Left ventricle myocardium superior (tissue), 1 donor: ENCODE measurements at places on chromosomes 12 and 14.

DNA sequence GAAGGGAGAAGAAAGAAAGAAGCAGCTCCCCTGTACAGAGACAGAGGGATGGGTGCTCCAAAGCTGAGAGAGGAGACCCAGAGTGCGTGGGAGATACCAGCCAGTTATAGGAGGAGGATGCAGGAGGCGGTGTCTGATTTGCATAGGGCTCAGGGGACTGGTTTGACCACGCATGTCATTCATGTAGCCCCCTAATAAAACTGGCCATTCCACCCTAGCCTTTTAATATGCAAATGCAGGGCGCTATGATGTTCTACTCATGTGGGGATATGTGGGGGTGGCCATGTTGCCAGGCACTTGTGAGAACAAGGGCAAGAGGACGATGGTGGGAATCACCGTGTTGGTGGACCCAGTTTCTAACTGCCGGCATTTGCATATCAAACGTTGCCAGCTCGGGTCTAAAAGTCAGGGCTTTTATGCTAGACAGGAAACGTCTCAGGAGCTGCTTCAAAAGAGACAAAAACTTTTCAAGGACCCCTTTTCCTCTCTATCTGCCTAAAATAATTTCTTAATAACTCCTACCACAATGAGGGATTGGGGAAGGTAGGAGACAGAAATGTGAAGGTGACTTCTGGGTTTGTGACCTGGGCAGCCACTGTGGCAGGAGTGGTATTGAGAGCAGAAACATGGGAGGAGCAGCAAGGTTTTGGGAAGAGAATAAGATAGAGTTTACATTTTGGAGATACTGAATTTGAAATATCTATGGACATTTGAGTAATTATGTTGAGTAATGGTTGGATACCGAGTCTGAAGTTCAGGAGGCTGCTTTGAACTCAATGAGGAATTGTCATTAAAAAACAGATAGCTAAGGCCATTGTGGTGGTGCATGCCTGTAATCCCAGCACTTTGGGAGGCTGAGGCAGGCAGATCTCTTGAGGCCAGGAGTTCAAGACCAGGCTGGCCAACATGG lies 2.2 kb upstream of the ATXN3 start:
- no peak for DNase-seq

DNA sequence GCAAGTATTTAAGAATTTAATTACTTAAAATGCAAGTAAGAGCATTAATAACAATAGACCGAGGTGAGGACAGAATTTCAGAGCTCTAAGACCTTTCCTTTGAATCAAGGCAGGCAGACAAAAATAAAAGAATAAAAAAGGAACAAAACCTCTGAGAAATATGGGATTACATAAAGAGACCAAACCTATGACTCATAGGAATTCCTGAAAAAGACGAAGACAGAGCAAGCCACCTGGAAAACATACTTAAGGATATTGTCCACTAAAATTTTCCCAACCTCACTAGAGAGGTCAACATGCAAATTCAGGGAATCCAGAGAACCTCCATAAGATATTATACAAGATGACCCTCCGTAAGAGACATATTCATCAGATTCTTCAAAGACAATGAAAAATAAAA lies 325.1 kb downstream of the AEBP2 start:
- no peak for DNase-seq

- no peak for DNase-seq
These were observed 48.2 kb downstream of the ATF7 start for GRCh38 chr12:53577941-53578352.

DNA sequence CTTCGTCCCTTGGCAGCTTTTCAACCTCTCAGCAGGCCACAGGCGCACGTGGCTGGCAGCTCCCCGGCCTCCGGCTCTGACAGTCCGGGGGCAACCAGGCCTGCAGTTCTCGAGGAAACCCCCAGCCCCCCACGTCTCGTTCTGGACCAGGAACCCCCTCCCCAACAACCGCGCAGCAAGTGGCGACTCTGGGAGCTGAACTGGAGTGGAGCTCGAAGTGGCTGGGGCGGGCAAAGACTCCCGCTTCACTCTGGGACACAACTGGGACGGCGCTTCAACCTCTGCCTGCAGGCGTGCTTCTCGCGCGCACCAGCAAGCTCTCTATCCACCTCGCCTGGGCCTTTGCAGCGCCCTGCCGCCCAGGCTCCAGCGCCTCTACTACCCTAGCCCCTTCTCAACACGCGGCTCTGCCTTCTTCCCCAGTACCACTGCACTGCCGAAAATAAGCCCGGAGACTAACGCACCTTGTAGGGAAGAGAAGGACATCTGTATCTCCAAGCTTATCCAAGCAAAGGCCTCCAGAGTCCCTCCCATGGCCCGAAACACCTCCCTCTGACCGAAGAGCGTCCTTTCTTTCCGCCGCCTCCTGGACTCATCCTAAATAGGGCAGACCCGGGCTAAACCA lies 2.4 kb upstream of the NKX2-1 start:
- DNase-seq = no peak

- DNase-seq = no peak
These were observed 14.8 kb upstream of the BCL11B start for GRCh38 chr14:99286761-99287160.

- no peak for DNase-seq
These were observed 589 bp upstream of the ZNF219 start for GRCh38 chr14:21098892-21099595.

GRCh38 chr12:22059976-22060647 lies 14.1 kb downstream of the CMAS start:
- no peak for DNase-seq
